ENCODE measurements at places on chromosomes 3 and 15.

DNA sequence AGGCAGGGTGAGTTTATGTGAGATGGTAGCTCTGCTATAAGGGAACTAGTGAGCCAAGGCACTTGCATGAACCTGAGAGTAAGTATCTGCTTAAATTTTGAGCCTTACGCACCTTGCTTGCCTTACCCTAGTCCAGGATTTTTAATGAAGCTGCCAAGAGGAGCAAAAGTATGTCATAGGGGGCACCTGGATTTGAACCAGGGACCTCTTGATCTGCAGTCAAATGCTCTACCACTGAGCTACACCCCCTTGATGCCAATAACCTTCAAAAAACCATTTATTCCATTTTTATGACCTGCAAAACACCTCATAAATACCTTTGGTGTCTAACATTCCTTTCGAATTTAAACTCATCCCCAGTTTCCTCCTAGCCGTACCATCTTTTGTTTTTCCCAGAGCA, 88.3 kb upstream of the ACP3 start:
- DNase-seq, result no peak

DNA sequence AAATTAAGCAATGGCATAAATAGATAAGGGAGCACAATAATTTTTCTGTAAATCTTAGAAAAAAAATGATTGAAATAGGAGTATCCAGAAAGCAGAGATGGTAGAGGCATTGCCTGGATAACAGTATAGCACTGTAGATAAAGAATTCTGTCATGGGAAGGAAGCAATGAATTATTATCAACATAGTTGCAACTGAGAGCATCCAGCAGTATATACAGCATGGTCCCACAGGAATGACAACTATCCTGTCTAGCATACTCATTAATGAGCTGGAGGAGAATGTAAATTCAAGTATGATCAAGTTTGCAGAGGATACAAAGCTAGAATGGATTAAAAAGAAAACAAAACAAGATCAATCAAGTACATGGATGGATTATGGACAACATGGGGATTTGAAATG, 90.8 kb downstream of the DPH6 start:
- no peak for DNase-seq

DNA sequence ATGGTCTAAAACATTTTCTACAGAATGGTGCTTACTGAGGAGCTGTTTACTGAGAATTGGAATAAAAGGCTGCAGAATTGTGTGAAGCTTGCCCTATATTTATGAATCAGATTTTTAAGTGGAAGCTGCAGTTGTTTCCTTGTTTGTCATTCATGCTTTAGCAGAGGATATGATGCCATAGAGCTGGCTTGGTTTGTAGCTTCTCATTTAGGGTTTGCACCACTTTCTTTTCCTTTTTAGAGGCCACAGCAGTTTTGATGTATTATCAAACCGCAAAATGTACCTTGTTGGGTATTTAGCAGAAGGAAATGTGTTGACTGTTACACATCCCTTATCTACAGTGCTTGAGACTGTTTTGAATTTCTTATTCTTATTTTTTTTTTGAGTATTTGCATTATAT, 66.2 kb downstream of the RASA2 start:
- DNase-seq, result no peak

DNA sequence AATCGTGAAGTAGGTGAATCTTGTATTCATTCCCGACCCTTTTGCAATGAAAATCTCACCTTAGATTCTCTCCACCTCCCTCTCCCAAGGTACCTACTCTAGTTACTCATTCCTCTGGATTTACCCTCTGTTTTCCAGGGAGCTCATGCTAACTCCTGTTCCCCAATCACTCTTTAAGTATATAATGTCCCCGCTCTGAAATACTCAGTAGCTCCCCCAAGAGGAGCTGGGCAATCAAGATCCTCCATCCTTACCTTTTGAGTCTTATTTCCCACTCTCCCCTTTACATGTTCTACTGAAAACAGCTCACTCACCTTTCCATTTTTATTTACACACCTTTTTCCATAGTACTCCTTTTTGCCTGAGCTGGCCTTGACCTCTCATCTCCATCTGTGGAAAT, 599.9 kb downstream of the RBMS3 start:
- no peak for DNase-seq

DNA sequence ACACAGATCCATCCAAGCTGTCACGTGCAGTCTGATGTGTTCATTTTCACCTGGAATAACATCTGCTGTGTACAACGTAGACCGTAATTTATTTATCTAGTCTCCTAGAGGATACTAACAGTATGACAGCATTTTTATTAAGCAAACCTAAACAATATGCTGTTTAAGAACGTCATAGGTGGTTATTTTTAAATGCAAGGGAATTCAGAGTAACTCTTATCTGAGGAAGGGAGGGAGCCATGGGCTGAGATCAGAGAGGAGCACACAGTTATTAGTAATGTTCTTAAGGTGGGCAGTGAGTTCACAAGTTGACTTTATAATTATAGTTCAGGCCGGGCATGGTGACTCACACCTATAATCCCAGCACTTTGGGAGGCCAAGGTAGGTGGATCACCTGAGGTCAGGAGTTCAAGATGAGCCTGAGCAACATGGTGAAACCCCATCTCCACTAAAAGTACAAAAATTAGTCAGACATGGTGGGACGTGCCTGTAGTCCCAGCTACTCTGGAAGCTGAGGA, 193.6 kb downstream of the UACA start:
- peak; percentile 73 for DNase-seq
